SK-N-SH treated with all-trans-retinoic acid at 6 μM for 48 hours (cell line): ENCODE measurements at places on chromosomes 16 and 17.

DNA sequence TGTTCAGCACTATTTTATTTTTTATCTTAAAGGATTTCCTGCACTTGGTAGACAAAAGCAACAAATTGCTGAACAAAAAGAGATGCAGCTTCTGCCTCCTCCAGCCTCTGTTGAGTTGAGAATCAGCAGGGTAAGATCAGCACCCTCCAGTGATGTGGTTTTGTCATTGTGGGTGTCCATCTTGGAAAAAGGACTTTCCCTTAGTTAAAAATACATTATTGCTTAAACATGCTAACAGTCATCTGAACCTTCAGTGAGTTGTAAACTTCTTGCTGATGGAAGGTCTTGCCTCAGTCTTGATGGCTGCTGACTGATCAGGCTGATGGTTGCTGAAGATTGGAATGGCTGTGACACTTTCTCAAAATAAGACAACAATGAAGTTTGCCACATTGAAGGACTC lies 101.2 kb downstream of the PHKB start:
- no peak for ATAC-seq

DNA sequence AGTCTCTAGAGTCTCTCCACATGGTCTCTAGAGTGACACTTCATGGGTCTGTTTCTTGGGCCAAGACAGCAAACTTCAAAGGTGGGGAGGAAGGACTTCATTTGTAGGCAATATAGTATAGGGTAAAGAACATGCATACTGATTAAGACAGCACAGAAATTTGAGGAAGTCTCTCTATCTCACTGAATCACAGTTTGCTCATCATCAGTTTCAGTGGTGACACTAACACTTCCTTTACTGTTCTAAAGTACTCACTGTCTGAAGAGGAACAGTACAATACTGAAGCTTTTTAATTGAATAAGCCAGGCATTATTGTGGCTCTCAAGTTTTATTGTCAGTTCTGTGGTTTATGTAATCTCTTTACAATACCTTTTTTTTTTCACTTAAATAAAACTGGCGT lies 656.4 kb upstream of the CDH8 start:
- ATAC-seq, result no peak

GRCh38 chr17:79100405-79100804 lies 25.8 kb downstream of the ENGASE start:
- no peak for ATAC-seq

- no peak for ATAC-seq
Measured at GRCh38 chr17:60390186-60390585, 1.7 kb downstream of the USP32 start.

DNA sequence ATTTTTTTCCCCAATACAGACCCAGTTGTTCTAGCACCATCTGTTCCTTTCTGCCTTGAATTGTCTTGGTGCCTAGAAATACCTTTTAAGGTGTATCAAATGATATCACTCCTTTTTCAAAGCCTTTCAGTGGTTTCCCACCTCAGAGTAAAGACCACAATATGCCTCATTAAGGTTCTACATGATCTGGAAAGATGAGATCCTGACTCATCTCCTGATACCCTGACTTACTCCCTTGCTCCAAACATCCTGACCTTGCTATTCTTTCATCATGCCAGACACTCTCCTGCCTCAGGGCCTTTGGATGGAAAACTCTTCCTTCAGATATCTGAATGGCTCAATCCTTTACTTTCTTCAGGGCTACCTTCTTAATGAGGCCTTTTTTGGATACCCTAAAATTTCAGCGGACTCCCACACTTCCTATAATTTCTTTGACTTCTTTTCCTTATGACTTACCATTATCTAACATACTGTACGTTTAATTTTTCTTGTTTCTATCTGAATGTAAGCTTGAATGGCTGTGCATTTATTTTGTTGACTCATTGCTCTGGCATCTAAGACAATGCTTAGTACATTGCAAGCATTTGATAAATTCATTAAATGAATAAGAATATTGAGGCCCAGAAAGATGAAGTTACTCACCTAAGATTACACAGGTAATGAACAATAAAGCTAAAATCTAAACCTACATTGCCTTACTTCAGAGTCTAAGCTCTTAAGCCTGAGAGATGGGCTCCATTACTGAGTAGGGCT lies 19.2 kb downstream of the FLOT2 start:
- no peak for ATAC-seq

GRCh38 chr17:79802736-79803420 lies 6.0 kb upstream of the CBX8 start:
- no peak for ATAC-seq

GRCh38 chr17:41976142-41976768 lies 9.7 kb downstream of the CNP start:
- no peak for ATAC-seq

DNA sequence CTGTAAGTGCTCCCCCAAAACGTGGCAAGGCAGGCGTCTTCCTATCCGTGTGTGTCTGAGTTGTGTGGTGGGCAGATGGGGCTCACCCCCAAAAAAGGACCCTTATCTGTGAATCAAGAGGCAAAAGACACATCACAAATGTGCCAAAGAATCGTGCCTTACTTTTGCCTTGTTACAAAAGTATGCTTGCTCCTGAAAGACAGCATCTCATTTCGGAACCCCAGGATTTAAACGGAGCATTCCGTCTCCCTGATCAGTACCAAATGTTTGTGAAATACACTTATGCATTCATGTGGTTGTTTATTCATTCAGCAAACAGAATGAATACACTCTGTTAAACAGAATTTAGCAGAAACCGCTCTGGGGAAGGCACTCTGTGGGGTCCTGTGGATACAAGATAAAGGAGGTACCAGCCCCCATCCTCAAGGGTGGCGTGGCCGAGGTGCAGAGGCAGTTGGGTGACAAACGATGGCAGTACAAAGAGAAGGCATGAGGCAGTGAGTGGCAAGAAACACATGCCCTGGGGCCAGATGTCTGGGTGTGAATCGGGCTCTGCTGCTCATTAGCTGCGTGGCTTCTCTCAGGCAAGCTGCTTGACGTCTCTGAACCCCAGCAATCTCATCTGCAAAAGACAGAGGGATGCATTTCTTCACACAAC lies 654 bp downstream of the WFDC1 start:
- ATAC-seq, result no peak; the same call in 1 of the 3 replicates

DNA sequence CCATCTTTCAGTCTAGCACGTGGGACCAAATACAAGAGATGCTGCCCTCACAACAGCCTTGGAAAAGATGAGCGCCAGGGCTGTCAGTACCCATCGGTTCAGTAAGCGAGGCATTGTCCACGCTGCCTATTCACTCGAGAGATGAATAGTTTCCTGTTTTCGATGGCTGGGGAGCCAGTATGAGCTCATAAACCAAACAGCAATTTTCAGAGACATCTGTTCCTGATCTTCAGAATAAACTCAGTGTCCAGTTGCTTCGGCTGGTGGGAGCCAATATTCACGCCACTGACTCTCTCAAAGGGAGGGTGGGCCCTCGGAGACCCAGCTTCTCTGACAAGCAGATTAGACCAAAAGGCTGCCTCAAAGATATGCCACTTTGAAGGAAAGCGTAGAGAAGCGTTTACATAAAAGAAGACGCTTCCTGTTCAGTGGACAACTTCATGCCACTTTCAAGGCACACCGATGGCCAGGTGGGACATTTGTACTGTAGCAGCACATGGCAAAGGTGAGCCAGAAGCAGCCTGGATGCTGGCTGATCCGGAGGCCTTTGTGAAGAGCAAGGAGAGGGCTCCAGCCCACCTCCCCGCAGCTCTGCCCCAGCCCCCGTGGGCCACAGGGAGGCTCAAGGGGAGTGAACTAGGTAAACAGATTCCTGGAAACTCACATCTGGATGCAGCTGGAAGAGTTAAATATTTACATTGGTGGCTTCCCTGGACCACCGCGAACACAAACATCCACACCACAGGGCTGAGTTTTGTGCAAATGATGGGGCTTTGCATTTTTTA lies 6.0 kb downstream of the TIMM22 start:
- peak; percentile 77 for ATAC-seq

GRCh38 chr16:75073545-75074303 lies 42.9 kb downstream of the LDHD start:
- no peak for ATAC-seq

- peak; percentile 72 for ATAC-seq
Measured at GRCh38 chr17:75069783-75070182, 18.0 kb upstream of the SLC16A5 start.

GRCh38 chr16:66406534-66407221 lies 20.4 kb upstream of the BEAN1 start:
- peak; percentile 90 for ATAC-seq

GRCh38 chr16:82603784-82604411 lies 22.9 kb upstream of the CDH13 start:
- ATAC-seq, result peak; percentile 99

- no peak for ATAC-seq
Measured at GRCh38 chr17:82225368-82226029, 3.3 kb upstream of the SLC16A3 start.

- ATAC-seq, result peak; percentile 46
Measured at GRCh38 chr17:76992891-76993290, 124.7 kb downstream of the MGAT5B start.
